ENCODE measurements at places on chromosomes 5 and 9. TPM values are rescaled to one million over a fixed set of nuclear protein-coding genes. Genes with fewer than 3 reads are reported as not detected.

The EPB41L4A gene
- total RNA-seq, result 0.06 TPM

The THG1L gene
- total RNA-seq, result 32.1 TPM

The PROB1 gene
- total RNA-seq, result 5.5 TPM

The BBLN gene
- total RNA-seq, result 74.1 TPM

DNA sequence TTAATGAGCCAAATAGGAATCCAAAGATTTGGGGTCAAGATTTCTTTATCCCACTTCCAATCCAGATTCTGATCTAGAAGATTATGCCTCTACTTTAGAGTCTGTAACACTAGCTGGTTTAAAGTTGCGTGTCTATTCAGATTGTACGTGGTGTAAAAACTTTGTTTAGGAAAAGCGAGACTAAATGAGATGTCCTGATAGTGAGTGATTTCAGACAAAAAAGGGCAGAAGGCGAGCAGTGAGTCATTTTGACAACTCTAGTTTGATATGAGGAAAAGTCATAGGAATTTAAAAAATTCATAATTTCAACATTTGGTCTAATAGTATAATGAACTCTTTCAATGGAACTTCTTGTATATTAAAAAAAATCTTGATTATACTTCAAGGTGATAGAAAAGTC is 119.6 kb upstream of the KLF9 start:
- no peak overlapping the region for H3K4me3 ChIP-seq
- no peak for DNase-seq
- H3K27me3 ChIP-seq, result no peaks in the 10 kb centered on the region
- H3K27ac ChIP-seq, result no peak overlapping the region

- no peaks in the 10 kb centered on the region for H3K36me3 ChIP-seq
- H3K27ac ChIP-seq, result no peak overlapping the region
- no peak for DNase-seq
- H3K4me3 ChIP-seq, result no peak overlapping the region
- no peaks in the 10 kb centered on the region for H3K27me3 ChIP-seq
These were observed 42.3 kb downstream of the FGF1 start for GRCh38 chr5:142643634-142644033.

DNA sequence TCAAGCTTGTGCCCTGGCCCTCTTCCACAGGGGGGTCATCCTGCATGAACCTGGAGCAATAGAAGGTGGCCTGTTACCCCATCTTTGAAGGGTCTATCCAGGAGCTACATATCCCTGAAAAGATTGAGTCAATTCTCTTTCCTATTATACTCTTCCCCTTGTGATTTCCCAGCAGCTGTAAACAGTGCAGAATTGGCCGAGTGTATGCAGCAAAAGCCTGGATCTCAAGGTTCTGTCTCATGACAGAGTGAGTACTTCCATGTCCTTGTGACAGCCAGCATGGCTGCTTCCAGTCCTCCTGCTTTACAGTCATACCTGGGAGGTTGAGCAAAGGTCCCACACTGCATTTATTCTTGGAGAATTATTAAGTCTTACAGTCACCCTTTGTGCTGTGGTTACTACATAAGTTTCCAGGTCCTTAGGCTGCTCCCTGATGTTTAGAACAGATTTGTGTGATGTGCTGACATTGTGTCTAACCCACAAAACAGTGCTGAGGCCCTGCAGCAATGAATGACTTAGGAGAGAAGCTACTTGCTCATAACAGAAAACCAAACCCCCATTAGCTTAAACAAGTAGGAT is 67.5 kb downstream of the NREP start:
- peaks cover 4% of the 10 kb centered on the region for H3K4me1 ChIP-seq
- H3K4me3 ChIP-seq, result no peak overlapping the region
- DNase-seq, result no peak
- no peaks in the 10 kb centered on the region for H3K27me3 ChIP-seq
- H3K36me3 ChIP-seq, result no peaks in the 10 kb centered on the region

The PCDHGA5 gene
- total RNA-seq, result not detected

The FBP1 gene
- total RNA-seq, result 1.2 TPM

DNA sequence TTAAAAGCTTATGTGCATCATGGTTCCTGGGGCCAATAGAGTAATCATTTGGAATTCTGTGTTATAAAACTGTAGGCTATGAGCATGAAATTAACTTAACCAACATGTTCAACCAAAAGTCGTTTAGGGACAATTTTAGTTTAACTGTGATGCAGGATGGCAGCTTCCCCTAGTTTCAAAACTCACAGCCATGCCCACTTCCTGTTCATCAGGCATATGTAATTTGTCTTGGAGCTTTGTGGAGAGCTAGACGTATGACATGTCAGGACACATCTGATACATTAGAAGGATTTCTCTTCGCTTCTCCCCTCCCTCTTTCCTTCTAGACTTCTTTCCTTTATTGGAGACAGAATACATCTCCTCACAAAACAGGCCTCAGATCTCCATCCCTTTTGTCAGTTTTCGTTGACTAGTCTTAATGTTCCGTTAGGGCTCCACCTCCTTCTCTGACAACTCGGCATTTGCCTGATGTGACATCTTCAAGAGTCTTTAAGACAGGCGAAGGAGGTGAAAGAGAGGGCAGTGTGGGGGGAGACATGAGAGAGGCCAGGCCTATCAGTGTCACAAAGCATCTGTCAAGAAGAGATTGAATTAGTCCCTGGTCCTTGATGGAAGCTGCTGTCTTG is 176.0 kb downstream of the MSX2 start:
- no peak overlapping the region for H3K27ac ChIP-seq
- no peak for DNase-seq
- peaks cover 17% of the 10 kb centered on the region for H3K27me3 ChIP-seq
- H3K36me3 ChIP-seq, result no peaks in the 10 kb centered on the region
- no peaks in the 10 kb centered on the region for H3K4me1 ChIP-seq

The CAMK2A gene
- not detected for total RNA-seq

- no peak for DNase-seq
- peaks cover 13% of the 10 kb centered on the region for H3K27me3 ChIP-seq
- H3K36me3 ChIP-seq, result no peaks in the 10 kb centered on the region
These were observed 77.2 kb upstream of the OSMR start for GRCh38 chr5:38768412-38769211.

The ANKRD34B gene
- not detected for total RNA-seq

DNA sequence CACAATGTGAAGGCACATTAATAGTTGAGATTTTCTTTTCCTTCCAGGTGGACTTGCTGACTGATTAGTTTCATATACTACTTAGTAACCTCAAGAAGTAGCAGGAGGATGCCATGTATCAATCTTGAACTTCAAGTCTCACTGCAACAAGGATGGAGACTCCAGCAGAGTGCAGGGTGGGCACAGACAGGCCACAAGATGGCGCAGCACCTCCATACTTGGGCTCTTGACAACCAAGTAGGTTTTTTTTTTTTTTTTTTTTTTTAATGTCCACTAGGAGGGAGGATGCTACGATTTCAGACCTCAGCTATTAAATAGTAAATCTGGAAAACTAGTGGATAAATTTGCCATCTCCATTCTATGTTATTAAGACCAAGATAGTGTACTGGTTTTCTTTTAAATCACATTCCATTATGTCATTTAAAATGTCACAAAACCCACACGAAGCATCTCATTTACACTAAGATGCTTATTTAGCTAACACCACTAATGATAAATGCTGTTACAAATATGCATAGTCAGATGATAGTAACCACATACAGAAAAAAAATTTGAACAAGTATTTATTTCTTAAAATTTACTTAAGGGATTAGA is 58.6 kb downstream of the IL6ST start:
- H3K36me3 ChIP-seq, result peaks cover 8% of the 10 kb centered on the region
- no peak overlapping the region for H3K27ac ChIP-seq
- H3K4me3 ChIP-seq, result no peak overlapping the region

DNA sequence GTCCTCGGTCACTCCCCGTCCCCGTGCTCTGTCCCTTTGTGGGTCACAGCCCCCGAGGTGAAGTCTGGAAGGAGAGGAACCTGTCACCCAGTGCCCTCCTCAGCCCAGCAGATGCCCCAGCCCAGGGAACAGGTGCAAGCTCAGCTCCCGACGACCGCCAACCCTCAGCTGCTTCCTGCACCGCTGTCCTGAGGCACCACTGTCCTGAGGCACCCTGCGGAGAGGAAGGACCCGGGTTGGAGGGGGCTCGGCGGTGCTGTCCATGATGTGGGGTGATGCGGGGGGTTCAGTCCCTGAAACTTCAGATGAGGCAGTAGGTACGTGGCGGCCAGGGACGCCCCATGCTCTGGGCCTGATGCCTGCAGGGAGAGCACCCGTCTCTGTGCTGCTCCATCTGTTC is 81.4 kb downstream of the COL5A1 start:
- no peak for DNase-seq
- no peak overlapping the region for H3K4me3 ChIP-seq
- no peak overlapping the region for H3K27ac ChIP-seq
- peaks cover 6% of the 10 kb centered on the region for H3K4me1 ChIP-seq
- no peaks in the 10 kb centered on the region for H3K36me3 ChIP-seq
- H3K27me3 ChIP-seq, result peaks cover 15% of the 10 kb centered on the region

The SLC6A18 gene
- not detected for total RNA-seq

DNA sequence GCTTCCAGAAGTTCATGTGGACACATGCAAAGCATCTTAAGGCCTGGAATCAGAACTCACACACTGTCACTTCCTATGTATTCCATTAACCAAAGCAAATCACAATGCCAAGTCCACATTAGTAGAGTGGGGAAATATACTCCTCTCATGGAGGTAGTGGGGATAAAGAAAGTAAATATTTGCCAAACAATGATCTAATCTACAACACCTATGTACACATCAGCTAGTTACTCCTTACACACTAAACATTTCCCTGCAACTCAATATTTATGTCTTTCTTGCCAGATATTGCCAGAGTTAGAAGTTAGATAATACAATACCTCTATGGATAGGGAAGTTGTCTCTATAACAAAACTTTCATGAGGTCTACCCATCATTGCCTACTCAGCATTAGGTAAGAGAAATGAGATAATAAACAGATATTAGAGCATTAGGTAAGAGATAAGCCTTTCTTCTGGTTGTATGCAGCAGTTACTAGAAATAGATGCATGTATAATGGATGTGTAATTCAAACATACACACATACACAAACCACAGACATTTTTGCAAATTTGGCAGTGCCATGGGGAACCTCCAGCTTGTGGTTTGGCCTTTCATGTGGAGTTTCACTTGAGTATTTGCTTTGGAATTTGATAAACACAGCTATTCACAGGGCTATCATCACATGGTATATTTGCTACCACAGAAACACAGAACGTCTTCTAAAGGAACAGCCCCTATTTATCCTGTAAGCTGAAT is 196.5 kb downstream of the TLE1 start:
- no peak overlapping the region for H3K4me3 ChIP-seq
- no peak for DNase-seq
- H3K27me3 ChIP-seq, result no peaks in the 10 kb centered on the region
- H3K4me1 ChIP-seq, result no peaks in the 10 kb centered on the region
- no peaks in the 10 kb centered on the region for H3K36me3 ChIP-seq

DNA sequence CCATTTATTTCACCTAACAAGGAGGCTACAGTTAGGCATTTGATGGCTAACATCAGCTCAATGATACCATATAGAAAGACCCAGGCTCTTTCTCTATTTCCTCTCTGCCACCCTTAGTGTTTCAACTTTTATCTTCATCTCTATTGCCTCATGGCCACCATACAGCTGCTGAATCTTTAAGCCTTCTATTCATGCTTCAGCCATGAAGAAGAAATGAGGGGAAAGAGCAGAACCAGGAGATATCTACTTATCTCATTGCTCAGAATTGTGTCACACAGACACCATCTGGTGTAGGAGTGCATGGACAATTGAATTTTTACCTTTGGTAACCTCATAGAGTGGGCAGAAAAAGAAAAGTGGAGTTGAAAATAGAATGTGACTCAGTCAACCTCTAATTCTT is 6.7 kb downstream of the GAPT start:
- no peak overlapping the region for H3K4me3 ChIP-seq
- no peaks in the 10 kb centered on the region for H3K36me3 ChIP-seq
- no peaks in the 10 kb centered on the region for H3K4me1 ChIP-seq
- no peak for DNase-seq
- no peak overlapping the region for H3K27ac ChIP-seq

GRCh38 chr9:81753436-81753835 is 64.1 kb upstream of the TLE1 start:
- no peaks in the 10 kb centered on the region for H3K36me3 ChIP-seq
- peaks cover 3% of the 10 kb centered on the region for H3K27me3 ChIP-seq
- no peaks in the 10 kb centered on the region for H3K4me1 ChIP-seq
- DNase-seq, result no peak

The PCDHA2 gene
- total RNA-seq, result not detected

- no peak overlapping the region for H3K27ac ChIP-seq
- no peaks in the 10 kb centered on the region for H3K36me3 ChIP-seq
- no peaks in the 10 kb centered on the region for H3K4me1 ChIP-seq
- DNase-seq, result no peak
- H3K4me3 ChIP-seq, result no peak overlapping the region
These were observed 159.0 kb upstream of the OR13F1 start for GRCh38 chr9:104345061-104345460.

The ELL2 gene
- total RNA-seq, result 45.6 TPM

DNA sequence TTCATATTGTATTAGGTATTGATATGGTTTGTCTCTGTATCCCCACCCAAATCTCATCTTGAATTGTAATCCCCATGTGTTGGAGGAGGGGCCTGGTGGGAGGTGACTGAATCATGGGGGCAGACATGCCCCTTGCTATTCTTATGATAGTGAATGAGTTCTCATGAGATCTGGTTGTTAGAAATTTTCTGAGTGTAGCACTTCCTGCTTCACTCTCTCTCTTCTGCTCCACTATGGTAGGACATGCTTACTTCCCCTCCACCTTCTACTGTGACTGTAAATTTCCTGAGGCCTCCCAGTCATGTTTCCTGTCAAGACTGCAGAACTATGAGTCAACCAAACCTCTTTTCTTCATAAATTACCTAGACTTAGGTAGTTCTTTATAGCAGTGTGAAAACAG is 187.4 kb upstream of the SLC24A2 start:
- H3K27me3 ChIP-seq, result no peaks in the 10 kb centered on the region
- peaks cover 6% of the 10 kb centered on the region for H3K36me3 ChIP-seq
- peaks cover 20% of the 10 kb centered on the region for H3K4me1 ChIP-seq
- peak overlapping the region; percentile 91 for H3K27ac ChIP-seq
- DNase-seq, result peak; percentile 10

The SNCAIP gene
- not detected for total RNA-seq

DNA sequence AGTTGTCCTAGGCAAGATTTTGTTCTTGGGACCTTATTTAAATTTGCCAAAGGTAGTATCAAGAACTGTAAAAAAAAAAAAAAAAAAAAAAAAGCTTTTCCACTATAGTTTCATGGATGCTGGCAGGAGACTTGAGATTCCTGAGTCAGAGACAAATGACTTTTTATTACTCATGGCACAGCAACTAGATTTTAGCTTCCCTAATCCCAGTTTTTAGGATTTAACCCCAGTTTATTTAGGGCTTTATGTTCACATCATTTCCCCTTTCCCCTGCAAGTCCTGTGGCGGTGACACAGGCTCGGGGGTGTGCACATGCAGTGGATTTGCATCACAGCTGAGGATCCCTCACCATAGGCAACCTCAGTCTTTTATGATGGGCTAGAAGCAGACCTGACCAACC is 144.9 kb downstream of the GOLPH3 start:
- H3K4me1 ChIP-seq, result peaks cover 13% of the 10 kb centered on the region
- H3K27ac ChIP-seq, result no peak overlapping the region
- no peak overlapping the region for H3K4me3 ChIP-seq

DNA sequence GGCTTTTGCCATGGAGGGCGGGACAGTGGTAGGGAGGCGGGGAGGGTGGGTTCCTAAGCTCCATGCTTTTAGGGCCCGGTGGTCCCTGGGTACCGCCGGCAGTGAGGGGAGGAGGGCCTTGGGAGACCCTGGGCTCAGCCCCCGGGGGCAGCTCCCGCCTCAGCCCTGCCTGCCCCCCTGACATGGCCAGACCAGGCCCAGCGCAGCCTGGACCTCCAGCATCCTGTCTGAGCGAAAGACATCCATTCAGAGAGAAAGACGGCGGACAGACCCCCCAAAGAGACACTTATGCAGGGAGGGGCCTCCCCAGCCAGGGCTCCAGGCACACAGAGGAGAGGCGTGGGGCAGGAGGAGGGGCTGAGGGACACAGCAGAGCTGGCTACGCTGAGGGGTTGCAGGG is 45.3 kb downstream of the KCNT1 start:
- DNase-seq, result no peak
- H3K4me1 ChIP-seq, result no peaks in the 10 kb centered on the region
- no peaks in the 10 kb centered on the region for H3K27me3 ChIP-seq

The C9 gene
- total RNA-seq, result not detected

Measured in activated naive CD8-positive, alpha-beta T cell treated with anti-CD3 and anti-CD28 coated beads for 36 hours (primary cell).